SW 1271 (cell line): ENCODE measurements at places on chromosomes 7 and 10.
A peak's percentile ranks its signal among the peaks of the same experiment; 100 is the strongest.

DNA sequence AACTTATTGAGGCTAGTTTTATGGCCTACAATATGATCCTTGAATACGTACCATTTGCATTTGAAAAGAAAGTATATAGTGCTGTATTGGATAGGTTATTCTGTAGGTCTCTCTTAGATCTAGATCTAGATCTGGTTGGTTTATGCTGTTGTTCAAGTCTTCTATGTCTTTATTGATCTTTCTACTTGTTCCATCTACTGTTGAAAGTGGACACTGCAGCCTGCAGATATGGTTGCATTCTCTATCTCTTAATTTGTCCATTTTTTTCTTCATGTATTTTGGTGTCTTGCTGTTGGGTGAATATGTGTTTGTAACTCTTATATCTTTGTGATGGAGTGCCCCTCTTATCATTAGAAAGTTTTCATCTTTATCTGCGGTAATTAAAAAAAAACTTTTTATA is 139.4 kb upstream of the PCDH15 start:
- DNase-seq: no peak

- DNase-seq: no peak
Measured at GRCh38 chr7:39353615-39354376, 212.4 kb upstream of the YAE1 start.

DNA sequence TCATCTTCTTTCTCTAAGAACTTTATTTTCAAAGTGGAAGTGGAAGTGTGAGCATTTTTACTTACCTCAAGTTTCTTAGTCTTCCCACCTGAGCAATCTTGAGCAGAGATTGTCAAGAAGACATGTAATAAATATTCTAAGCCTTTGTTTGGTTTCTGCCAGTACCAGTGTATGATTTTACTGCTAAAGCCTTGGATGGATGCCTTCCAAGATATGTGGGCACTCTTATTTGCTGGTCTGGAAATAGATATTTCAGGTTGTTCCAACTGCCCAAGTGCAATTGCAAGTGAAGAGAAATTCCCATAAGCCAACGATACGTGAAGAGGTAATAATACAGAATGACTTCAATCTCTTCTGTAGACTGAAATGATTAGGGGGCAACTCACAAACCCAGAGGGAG is 18.2 kb upstream of the TARP start:
- no peak for DNase-seq

GRCh38 chr10:110918269-110918642 is 724 bp downstream of the BBIP1 start:
- DNase-seq: peak; percentile 89

DNA sequence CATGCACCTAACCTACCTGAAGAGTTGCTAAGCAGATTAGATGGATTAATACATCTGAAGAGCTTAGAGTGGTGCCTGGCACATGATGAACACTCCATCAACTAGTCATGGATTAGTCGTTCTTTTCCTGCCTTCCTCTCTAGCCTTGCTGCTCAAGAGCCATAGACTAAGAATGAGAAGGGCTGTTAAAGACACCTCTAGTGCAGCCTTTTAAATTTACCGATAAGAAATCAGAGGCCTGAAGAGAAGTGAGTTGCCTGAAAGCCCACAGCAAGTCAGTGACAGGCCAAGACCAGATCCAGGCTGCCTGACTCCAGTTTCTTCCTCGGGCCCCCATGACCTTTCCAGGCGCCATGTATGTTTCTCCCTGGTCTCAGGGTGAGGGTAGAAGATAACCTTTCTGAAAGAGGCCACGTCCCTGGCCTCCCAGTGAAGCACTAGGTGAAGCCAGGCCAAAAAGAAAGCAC is 6.5 kb downstream of the TSPAN15 start:
- DNase-seq: no peak

DNA sequence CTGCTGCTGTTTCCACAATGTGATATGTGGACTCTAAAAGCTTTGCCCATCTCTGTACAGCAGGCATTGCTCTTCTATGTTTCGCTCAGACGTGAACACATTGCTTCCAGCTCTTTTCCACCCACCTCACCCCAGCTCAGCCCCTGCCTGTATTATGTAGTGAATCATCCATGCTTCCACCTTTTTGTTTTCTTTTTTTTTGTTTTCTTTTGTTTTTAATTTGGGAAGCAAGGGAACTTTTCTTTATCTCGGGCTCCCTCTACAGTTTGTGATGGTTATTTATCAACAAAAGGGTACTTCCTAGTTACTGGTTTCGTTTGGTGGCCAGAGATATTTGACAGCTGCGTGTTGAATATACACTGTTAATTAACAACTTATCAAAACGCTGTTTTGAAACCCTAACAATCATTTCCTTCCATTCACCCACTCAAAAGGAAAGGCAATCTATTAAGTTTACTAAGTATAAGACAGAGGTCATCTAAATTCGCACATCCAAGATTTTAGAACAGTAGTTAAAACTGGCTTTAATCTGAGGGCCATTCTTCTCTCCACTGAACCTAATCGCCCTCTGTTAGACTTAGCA is 127.9 kb upstream of the STK17A start:
- no peak for DNase-seq

DNA sequence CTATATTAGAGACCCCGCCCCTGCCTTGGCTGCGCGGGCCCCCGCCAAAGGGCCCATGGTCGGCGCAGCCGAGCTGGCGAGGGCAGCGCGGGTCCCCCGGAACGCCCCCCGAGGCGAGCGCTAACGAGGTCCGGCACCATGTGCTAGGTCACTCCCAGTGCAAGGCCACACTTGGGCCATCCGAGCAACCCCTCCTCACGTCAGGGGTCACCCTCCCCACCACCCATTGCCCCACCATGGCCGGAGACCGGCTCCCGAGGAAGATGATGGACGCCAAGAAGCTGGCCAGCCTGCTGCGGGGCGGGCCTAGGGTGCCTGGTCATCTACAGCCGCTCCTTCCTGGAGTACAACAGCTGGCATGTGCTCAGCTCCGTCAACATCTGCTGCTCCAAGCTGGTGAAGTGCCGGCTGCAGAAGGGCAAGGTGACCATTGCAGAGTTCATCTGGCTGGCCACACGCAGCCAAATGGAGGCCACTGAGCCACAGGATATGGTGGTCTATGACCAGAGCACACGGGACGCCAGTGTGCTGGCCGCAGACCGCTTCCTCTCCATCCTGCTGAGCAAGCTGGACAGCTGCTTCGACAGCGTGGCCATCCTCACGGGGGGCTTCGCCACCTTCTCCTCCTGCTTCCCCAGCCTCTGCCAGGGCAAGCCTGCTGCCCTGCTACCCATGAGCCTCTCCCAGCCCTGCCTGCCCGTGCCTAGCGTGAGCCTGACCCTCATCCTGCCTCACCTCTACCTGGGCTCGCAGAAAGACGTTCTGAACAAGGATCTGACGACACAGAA is 12.4 kb upstream of the SEC24C start:
- no peak for DNase-seq

GRCh38 chr10:17430647-17431355 is 23.6 kb downstream of the ST8SIA6 start:
- DNase-seq: peak; percentile 55

DNA sequence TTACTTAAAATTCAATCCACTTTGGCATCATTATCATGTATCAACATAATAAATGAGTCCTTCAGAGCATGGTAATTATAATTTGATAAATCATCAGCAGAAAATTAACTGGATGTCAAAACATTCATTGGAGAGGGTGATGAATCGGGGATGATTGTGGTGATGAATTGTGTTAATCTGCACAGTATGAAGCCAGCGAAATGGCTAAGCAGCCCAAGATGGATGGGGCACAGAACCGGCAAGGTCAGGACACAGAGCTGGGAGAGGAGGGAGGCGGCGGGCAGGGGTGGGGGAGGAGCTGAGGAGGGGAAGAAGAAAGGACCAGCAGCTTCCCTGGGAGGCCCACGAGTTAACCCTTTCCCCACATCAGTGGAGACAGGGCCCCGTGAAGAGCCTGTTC is 536.1 kb downstream of the LRMDA start:
- no peak for DNase-seq

GRCh38 chr10:102673819-102674511 is 29.7 kb downstream of the TRIM8 start:
- no peak for DNase-seq

DNA sequence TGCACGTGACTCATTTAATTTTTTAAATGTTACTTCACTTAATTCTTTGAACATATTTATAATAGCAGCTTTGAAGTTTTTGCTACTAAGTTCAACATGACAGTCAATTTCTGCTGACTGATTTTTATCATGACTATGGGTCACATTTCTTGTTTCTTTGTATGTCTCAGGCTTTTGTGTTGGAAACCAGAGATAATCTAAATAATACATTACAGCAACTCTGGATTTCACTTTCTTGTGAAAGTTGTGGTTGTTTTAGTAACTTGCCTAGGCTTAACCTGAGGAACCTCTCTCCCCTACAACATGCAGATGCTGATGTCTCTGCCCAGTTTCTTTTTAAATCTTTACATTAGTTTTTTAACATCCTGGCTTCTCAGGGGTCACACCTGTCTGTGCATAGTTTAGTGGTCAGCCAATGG is 180.8 kb downstream of the CCDC71L start:
- DNase-seq: no peak

DNA sequence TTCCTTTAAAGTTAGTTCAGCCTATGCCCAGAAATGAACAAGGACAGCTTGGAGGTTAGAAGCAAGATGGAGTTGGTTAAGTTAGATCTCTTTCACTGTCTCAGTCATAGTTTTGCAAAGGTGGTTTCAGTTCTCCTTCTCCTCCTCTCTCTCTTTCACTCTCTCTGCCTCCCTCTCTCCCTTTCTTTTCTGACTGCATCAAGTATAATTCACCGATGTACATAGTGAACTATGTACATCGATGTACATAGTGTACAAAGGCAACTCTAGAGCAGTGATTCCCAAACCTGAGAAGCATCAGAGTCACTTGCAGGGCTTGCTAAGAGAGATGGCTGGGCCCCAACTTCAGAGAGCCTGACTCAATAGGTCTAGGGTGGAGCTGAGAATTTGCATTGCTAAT is 1259.7 kb downstream of the TYW1 start:
- DNase-seq: no peak

- DNase-seq: no peak
Measured at GRCh38 chr7:117134889-117135552, 181.7 kb downstream of the ST7 start.
